ENCODE measurements at places on chromosomes 2 and 18.

- no peak for DNase-seq
Measured at GRCh38 chr2:128405467-128405900, 86.8 kb upstream of the HS6ST1 start.

DNA sequence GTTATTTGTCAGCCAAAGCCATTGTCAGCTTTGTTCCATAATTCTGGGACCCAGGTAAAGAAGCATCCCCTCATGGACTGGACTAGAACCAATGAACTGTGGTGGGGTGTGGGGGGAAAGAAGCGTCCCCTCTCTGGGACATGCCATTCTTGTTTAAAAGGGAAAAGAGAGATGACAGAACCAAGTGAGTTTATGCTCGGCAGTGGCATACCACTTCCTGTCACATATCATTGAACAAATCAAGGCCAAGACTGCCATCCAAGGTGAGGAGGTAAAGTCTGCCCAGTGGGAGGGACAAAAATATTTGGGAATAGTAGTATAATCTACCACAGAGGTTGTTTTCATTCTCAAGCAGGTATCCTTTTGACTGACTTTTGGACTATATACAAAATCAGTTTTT is 4.7 kb upstream of the GLS start:
- DNase-seq: no peak

GRCh38 chr2:184031402-184032147 is 566.8 kb upstream of the ZNF804A start:
- DNase-seq: no peak

DNA sequence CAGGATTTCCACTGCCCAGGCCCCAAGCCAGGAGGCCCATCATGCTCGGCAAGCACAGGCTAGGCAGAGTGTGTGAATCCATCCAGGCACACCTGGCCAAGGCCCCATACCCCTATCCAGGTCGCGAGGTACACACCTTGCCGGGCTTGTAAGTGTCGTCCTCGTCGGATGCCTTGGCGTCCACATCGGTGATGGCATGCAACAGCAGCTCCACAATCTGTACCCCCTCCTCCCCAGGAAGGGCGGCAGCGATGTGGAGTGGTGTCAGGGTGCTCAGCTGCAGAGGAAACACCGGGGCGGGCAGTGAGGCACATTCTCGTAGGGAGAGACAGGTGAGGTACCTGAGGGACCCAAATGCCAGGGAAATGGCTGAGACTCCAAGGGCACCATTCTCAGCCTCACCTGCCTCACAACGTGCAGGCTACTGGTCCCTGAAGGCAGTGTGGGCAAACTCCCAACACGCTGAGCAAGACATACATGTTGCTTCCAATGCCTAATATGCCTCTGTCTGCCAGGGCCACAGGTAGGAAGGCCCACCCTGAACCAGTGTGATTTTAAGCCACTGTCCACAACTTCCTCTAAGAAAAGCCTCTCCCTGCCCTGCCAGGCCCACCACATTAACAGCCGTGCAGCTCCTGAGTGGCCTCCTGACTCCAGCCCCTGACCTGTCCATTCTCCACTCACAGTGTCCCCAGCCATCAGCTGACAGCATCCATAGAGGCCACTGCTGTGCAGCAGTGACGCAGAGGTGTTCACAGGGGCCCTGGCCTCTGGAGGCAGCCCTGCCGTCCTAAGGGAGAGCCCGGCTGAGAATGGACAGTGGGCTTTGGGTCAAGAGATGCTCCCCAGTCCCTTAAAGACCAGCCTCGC is 44.9 kb downstream of the ANKMY1 start:
- DNase-seq: no peak

GRCh38 chr18:68608851-68609490 is 105.9 kb downstream of the TMX3 start:
- DNase-seq: no peak

DNA sequence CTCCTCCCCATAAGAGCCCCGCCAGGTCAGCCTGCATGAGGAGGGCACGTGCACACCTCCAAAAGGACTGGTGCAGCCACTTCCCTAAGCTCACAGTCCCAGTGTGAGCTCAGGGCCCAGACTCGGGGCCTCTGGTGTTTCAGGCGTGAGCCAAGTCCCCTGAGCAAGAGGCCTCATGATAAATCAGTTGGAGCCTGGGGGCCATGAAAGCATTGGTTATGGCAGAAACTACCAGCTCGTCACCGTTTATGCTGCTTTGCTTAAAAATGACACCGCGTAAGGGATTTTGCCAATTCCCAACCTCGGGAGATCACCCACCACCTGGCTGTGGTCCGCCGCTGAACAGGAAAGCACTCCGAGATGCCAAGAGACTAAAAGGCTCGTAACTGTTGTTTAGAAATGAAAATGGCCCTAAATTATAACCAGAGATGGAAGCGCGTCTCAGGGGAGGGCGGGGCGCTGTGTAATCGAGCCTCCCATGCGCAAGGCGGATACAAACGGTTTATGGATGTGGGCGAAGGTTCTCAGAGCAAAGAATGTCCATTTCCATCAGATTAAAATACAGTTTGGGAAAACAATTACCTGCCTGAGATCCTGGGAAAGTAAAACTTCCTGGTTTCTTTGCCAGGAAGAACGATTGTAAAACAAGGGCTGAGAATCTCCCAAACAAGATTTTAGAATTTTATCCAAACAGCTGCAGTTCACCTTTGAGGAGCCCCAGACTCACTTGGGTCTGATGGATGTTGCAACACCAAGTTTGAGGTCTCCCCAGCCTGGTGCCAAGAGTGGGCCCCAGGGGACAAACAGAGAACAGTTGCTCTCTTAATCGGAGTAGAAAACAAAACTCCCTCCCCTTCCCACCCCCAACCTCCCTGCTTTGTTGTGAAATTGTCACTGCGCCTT is 141.4 kb downstream of the BCL2 start:
- no peak for DNase-seq

DNA sequence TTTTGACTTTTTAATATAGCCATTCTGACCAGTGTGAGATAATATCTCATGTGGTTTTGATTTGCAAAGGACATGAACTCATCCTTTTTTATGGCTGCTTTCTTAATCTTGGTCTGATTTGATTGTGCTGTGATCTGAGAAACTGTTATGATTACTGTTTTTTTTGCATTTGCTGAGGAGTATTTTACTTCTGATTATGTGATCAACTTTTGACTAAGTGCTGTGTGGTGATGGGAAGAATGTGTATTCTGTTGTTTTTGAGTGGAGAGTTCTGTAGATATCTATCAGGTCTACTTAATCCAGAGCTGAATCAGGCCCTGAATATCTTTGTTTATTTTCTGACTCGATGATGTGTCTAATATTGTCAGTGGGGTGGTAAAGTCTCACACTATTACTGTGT is 16.8 kb downstream of the SP140L start:
- DNase-seq: no peak

DNA sequence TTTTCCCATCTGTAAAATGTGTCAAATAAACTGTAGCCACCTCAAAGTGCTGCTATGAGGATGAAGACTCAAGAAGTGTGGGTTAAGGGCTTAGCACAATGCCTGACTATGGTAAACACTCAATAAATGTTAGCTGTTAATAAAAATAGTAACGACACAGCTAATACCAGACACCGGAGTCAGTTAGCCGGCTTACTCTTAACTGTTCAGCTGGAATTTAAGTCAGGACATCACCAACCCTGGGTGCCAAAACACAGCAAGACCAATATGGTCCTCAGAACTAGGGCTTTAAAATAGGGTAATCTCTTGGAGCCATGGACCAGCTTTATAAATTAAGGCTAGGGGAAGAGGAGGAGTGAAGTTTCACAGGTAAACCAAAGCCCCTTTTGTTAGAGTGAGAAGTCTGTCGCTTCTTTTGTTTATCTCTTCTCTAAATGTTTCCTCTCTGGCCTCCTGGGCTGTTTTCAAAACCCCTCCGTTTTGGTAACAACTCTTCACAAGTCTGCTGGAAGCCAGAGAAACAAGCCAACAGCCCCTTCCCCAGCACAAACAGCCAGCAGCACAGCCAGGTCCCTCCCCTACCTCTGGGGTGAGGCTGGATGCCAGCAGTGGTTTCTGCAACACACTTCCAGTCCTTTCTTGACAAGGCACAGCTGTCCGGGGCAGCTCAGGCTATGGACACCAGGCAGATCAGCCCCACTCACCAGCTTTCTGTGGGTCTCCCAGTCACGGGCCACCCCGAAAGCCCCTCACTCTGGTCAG is 13.8 kb upstream of the FZD7 start:
- no peak for DNase-seq

DNA sequence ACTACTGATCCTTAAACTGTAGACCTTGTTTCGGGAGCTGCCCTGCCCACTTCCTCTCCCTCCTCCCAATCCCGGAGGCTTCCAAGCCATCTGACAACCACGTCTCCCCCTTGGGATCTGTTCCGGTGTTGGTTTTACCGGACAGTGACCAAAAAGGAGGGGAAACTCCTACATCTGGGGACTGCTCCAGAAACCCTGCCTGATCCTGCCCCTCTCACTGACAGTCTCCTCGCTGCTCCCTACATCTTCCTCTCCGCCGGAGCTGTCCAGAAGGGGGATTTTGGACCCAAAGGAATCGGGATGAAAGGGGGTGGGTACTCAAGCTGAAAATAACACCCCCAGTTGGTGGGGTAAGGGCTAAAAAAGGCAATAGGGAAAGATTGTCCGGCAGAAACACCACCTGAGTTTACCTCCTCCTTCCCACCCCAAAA is 1.5 kb downstream of the INO80D start:
- DNase-seq: peak; percentile 64

- no peak for DNase-seq
Measured at GRCh38 chr2:130380096-130380934, 24.5 kb downstream of the PTPN18 start.

- no peak for DNase-seq
Measured at GRCh38 chr18:56421647-56422046, 216.7 kb downstream of the TXNL1 start.

GRCh38 chr18:55927831-55928230 is 339.8 kb upstream of the TCF4 start:
- DNase-seq: no peak

GRCh38 chr2:99569386-99569785 is 79.6 kb upstream of the REV1 start:
- no peak for DNase-seq

DNA sequence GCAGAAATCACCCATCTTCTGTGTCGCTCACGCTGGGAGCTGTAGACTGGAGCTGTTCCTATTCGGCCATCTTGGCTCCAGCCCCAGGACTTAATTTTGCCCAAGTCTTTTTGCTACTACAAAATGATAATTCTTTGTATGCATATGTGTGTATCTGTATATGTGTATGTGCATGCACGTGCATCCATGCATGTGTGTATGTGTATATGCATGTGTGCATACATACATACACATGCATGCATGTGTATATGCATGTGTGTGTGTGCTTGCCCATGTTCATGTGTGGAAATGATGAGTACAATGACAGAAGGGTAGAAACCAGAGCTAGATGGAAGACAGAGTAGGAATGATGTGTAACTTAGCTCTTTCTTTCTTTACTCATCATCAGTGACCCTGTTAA is 497.9 kb upstream of the SPRED2 start:
- DNase-seq: no peak

DNA sequence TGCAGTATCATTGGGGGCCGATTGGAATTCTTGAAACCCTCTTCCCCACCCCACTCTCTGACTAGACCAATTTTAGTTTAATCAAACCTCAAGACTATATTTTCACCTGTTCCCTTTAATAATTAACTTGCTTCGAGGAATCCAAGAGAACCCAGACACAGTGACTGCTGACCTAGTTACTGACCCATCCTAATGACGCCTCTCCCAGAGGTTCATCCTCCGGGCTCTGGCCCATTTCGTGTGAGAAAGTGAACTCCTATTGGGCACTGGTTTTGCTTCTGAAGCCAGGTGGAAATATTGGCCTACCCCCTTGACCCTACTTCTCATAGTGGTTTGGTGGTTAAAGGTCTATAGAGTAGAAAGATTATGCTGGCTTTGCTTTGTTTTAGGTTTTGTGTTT is 39.9 kb downstream of the RPL37A start:
- no peak for DNase-seq

GRCh38 chr18:43271593-43272432 is 5.5 kb downstream of the SYT4 start:
- peak; percentile 9 for DNase-seq

GRCh38 chr2:96832754-96833507 is 10.9 kb downstream of the ANKRD23 start:
- DNase-seq: no peak

DNA sequence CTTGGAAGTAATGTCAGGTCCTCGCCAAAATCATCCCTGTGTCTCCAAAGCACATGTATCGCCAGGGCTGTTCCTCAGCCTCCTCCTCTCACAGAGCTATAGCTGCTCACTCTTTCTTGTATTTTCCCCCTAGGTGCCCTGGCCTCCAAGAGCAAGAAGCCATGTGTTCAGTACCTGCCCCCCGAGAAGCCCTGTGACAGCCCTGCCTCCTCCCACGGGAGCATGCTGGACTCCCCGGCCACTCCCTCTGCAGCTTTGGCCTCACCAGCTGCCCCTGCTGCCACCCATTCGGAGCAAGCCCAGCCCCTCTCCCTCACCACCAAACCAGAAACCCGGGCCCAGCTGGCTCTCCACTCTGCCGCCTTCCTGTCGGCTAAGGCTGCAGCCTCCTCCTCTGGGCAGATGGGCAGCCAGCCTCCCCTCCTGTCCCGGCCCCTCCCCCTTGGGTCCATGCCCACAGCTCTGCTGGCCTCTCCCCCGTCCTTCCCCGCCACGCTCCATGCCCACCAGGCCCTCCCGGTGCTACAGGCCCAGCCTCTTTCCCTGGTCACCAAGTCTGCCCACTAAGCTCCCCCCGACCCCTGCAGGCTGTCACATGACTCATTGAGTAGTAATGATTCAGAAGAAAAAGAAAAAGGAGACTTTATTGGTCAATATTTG is 18.8 kb downstream of the TGOLN2 start:
- peak; percentile 83 for DNase-seq

- DNase-seq: no peak
Measured at GRCh38 chr2:197183355-197183754, 127.2 kb downstream of the ANKRD44 start.

DNA sequence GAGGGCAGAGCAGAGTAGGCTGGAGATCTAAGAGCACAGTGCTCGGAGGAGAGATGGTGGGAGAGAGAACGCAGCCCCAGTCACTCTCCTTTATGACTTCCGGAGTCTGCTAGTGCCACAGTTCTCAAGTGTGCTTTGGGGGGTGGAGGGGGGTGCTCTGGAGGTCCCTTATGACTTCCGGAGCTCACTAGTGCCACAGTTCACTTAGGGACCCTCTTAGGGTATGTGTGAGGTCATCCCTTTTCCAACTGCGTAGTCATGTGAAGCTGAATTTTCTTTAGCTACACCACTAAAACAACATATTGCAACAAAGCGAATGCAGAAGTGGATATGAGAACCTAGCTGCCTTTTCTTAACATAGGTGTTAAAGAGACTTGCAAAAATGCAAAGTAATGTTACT is 153.7 kb upstream of the KCTD1 start:
- no peak for DNase-seq

- no peak for DNase-seq
Measured at GRCh38 chr2:26347286-26347865, 787 bp upstream of the ADGRF3 start.

GRCh38 chr2:119011910-119012209 is 69.9 kb downstream of the MARCO start:
- no peak for DNase-seq

- no peak for DNase-seq
Measured at GRCh38 chr2:159851941-159852340, 53.9 kb upstream of the CD302 start.

- no peak for DNase-seq
Measured at GRCh38 chr2:99451280-99451679, 38.5 kb downstream of the REV1 start.

GRCh38 chr2:38835990-38836389 is 39.7 kb downstream of the DHX57 start:
- no peak for DNase-seq

Measured in left renal pelvis (tissue), 4 donors.